ENCODE measurements at places on chromosomes 2 and 18. TPM values are rescaled to one million over a fixed set of nuclear protein-coding genes. Genes with fewer than 3 reads are reported as not detected.

RGPD4 gene
- polyA plus RNA-seq: 0.05 TPM

WDR7 gene
- polyA plus RNA-seq: 13.9 TPM

OTOF gene
- 23.0 TPM for polyA plus RNA-seq

PRKAG3 gene
- polyA plus RNA-seq: 25.8 TPM

CYBRD1 gene
- 77.8 TPM for polyA plus RNA-seq

CFAP65 gene
- polyA plus RNA-seq: not detected

LAMA1 gene
- polyA plus RNA-seq: 4.7 TPM

FEV gene
- not detected for polyA plus RNA-seq

NETO1 gene
- polyA plus RNA-seq: 0.50 TPM

UGT1A3 gene
- not detected for polyA plus RNA-seq

AUP1 gene
- polyA plus RNA-seq: 63.1 TPM

GALNT5 gene
- 6.9 TPM for polyA plus RNA-seq

SP9 gene
- 0.08 TPM for polyA plus RNA-seq

ST6GAL2 gene
- polyA plus RNA-seq: 1.3 TPM

DNA sequence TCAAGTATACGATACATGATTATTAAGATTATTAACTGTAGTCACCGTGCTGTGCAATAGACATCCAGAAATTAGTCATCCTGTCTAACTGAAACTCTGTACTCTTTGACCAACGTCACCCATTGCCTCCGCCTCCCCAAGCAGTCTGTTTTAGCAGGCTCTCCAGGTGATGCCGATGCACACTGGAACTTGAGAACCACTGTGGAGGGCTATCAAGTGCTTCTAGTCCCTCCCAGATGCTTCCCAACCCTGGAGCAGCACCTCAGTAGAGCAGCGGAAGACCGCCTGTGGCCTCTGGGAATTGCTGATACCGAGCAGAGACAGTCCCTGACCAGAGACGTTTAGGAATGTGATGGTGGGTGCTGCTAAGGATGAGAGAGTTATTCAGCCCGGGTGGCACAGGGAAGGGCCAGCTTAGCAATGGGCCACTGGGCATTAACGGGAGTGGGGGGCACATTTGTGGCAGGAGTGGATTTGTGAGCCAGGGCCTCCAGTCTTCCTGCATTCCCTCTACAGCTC lies 50.7 kb downstream of the LIPG start:
- no peak for DNase-seq

DNA sequence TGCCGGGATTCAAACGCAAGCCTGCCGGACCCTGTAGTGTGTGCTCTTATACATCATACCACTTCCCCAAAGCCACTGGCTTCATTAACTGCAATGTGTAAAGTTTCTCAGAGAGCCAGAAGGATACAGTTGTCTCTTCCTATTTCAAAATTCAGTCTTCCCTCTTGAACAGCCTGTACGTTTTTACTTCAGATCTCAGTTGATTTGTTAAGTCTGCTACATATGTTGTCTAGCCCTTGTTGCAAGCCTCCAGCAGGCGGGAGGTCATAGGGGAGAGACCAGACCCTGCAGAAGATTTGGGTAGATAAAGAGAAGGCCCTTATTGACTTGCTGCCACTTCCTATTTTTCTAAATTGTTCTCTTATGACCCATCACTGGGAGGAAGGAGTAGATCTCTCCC lies 56.2 kb downstream of the ARHGEF33 start:
- DNase-seq: no peak

GRCh38 chr2:41872646-41873045 lies 175.2 kb upstream of the PKDCC start:
- no peak for DNase-seq

DNA sequence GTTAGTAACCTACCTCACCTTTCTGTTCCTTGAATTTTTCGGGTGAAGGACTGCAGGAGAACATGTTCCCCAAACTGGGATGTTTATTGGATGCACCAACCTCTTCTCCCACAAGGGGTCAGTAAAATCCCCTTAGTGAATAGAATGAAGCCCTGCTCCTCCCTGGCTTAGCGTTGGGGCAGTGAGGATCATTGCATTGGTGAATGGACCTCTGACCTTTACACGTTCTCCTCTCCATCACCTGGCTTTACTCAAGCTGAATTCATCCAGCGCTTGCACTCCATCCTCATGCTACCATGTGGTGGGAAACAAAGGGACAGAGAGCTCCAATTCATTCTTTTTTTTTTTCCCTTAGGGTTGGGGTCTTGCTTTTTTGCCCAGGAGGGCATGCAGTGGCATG lies 157.2 kb downstream of the MIB1 start:
- peak; percentile 46 for DNase-seq

- no peak for DNase-seq
Observed at GRCh38 chr2:45782436-45782835, 131.0 kb downstream of the PRKCE start.

DNA sequence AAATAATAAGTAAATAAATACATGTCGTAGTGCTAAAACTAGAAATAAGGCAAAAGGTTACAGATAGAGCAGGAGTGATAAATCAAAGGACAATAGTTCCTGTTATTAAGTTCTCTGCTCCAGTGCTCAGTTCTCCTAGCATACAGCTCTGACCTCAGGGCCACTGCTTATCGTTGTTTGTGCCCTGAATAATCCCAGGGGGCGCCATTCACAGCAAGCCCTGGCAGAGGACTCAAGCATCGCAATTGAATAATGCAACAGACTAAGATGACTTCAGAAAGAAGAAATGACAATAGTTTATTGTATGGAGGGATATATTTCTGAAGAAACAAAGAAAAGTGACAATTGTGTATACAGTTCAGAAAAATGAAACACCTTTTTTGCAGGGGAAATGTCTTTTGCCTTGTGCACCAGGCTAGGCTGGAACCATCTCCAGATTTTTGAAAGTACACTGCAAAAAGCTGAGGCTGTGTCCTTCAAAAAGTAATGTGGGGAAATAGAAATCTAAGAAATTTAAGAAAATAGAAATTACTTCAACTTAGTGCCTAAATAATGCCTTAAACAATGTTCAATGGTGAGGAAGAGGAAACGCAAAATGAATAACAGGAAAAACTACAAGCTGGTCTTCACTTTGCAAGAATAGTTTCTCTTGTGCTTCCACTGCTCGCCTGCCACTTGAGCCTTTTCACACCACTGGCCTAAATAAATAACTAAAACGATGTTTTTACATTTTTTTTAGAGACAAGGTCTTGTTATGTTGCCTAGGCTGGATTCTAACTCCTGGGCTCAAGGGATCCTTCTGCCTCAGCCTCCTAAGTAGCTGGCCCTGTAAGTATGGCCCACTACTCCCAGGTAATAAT lies 19.0 kb upstream of the CCNYL1 start:
- DNase-seq: no peak

GRCh38 chr18:49819823-49820671 lies 6.7 kb upstream of the ACAA2 start:
- no peak for DNase-seq

DNA sequence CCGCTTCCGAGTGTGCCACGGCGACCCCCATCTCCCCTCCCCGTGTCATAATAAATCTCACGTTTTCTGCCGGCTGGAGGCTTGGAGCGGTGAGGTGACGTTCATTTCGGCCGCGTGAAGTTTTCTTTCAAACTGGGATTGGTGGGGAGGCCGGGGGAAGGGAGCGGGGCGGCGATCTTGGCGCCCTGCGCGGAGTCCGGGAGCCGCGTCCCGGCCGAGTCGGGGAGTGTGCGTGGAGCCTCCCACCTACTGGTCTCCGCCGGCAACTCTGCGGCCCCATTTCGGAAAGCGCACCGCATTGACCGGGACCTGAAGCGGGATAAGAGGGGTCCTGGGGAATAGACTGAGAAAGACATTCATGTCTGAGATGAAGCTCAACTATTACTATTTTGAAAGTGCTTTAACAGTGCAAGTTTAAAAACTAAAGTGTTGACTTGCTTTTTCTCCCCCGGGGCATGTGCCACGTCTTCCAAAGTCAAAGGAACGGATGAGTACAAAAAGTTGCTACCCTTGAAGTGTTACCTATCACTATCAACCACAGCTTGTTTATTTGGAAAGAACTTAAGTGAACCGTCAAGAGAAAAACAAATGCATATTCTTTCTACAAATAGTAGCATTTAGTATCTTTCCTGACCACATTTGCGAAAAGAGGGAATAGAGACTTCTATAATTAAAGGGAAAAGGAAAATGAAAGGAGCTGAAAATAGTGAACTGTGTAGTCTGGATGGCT lies 818 bp upstream of the IKZF2 start:
- peak; percentile 51 for DNase-seq

DNA sequence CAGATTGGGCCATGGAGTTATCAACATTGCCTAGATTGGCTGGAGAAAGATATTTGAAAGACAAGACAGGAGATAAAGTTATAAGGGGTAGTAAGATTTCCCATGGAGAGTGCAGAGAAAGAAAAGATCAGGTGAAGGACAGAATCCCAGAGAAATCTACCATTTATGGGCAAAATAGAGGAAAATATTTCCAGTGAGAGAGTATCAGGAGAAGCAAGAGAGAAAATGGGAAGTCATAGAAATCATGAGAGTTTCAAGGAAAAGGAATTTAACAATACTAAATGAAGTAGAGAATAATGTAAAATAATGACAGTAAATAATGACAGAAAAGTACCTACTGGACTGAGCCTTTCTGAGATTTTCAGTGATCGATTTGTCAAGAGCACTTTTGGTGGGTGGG lies 447.6 kb upstream of the CHST9 start:
- no peak for DNase-seq

DNA sequence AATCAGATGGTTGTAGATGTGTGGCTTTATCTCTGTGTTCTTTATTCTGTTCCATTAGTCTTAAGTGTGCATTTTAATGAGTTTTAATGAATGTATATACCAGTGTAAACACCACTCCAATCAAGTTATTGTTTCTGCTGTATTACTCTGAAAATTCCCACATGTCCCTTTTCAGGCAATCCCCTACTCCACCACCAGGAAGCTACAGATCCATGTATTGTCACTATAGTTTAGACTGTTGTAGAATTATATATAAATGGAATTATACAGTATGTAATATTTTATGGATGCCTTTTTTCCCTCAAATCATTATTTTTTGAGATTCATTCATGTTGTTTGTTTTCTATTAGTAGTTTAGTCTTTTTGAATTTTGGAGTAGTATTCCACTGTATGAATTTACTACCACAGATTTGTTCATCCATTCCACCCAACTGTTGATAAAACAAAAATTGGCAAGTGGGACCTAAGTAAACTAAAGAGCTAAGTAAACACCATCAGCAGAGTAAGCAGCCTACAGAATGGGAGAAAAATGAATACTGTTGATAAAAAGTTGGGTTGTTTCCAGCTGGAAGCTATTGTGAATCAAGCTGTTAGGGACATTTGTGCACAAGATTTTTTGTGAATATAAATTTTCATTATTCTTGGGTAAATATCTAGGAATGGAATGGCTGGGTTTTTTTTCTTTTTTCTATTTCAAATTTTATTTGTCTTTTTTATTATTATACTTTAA lies 262.0 kb downstream of the CAMKMT start:
- no peak for DNase-seq

GRCh38 chr18:77110400-77110799 lies 22.2 kb downstream of the MBP start:
- DNase-seq: no peak

GRCh38 chr2:169734169-169734847 lies 676 bp downstream of the KLHL23 start:
- peak; percentile 41 for DNase-seq

- DNase-seq: no peak
Observed at GRCh38 chr2:162320864-162321517, 2.5 kb upstream of the IFIH1 start.

DNA sequence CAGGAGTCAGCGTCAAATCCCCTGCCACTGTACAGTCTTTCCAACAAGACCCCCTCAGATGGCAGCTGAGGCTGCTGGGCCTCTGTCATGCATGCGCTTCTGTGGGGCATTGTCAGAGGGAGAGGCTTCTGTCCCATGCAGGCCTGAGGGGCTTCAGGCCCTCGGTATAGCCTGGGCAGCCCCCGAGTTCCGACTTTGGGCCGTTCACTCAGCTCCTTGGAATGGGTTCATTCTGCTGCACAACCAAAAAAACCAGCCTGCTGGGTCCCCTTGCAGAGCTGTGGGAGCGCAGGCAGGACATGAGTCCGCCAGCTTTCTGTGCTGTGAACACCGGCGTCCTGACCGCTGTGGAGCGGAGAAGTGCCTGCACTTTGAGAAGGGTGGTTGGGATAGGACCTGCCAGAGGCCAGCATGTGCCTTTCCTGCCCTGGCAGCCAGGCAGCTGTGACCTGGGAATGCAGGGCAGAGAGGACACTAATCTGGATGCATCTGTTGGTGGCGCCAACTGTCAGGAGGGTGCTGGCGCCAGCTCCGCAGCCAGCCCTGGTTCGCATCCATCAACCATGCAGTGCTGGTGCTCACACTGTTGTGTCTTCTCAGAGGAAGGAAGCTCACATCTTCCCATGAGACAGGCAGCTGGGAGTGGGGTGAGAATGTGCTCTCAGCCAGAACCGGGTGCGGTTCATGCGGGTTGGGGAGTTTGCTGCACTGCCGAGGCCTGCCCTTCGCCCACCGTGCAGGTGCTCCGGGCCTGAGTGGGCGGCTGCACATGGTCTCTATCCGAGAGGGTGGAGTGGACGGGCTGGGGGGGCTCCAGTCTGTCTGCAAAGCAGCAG lies 14.3 kb downstream of the ARHGEF4 start:
- DNase-seq: no peak

DNA sequence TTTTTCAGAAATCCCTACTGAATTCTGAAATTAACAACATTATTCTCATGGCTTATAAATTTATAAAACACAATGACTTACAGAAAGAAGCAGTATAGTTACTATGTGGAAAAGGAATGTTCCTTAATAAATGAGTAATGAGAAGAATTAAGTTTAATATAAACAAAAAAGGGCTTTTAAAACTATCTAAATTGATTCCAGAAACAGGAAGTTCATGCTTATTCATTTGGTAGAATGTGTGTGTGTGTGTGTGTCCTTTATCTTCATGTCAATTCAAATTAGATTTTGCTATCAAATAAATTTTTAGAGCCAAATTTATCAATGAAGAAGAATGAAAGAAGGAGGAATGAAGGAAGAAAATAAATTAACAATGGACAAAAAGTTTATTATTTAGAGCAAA lies 440.8 kb upstream of the LRRTM4 start:
- no peak for DNase-seq

DNA sequence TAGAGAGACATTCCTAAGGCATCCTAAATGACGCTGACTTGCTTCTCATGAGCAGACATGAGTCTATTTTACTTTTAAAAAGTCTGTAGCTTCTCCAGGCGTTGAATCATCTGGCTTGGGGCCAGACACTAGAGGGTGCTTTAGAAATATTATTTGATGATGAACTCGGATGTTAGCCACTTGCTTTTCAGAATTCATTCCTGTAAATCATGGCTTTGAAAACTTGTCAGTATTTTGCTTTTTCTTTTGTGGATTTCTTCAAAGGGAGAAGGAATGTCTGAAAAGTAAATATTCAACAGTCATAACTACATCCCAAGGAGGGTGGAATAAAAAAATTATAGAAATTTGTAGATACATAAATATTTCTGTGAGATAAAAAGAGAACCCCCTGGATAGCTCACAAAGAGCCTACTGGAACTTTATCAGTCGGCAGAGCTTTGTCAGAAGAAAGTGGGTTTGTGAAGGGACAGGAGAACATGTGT lies 370.8 kb downstream of the OSR1 start:
- peak; percentile 95 for DNase-seq

GRCh38 chr18:13661779-13662256 lies 64.5 kb downstream of the FAM210A start:
- peak; percentile 57 for DNase-seq

All from muscle of back (tissue), 13 donors.